ENCODE measurements at places on chromosomes 13 and 19.

DNA sequence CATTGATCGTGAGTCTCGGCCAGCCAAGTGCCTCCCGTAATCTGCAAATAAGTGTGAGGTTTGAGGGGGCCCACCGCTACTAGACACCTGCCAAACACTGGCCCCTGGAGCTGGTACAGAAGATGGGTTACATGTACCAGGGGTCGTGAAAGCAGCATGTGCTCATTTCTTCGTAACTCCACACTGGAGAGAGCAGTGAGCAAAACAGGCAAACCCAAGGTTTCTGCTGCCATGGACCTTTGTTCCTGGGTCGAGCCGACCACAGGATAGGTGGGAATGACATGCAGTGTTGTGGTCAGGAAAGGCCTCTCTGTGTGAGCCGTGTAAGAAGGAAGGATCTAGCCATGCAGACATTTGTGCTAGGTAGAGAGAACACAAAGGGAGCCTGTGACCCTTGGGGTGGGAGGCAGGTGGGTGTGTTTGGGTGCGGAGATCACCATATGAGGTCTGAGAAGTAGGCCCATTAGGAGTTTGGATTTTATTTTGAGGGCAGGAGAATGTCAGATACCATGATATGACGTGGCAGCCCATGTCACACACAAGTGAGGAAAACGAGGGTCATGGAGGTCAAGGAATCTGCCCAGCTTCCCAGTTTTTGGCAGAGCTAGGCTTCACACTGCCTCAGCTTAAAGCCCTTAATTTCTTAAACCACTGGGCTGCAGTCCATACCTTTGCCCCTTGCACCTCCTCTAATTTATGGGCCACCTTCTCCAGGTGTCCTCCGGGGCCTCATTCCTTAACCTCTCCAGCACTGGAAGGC lies 919 bp downstream of the GTF3A start:
- no peak for DNase-seq

GRCh38 chr19:5334366-5334739 lies 6.3 kb downstream of the PTPRS start:
- DNase-seq, result no peak

DNA sequence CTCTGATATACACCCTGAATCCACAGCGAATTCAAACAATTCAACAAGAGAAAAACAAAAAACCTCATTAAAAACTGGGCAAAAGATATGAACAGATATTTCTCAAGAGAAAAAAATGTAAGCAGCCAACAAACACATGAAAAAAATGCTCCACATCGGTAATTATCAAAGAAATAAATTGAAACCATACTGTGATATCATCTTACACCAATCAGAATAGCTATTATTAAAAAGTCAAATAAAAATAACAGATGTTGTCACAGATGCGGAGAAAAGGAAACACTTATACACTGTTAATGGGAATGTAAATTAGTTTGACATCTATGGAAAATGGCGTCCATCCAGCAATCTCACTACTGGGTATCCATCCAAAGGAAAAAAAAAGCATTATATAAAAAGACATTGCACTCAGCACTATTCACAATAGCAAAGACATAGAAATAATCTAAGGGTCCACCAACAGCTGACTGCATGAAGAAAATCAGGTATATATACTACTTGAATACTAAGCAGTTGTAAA lies 1495.0 kb upstream of the PCDH20 start:
- DNase-seq, result no peak

DNA sequence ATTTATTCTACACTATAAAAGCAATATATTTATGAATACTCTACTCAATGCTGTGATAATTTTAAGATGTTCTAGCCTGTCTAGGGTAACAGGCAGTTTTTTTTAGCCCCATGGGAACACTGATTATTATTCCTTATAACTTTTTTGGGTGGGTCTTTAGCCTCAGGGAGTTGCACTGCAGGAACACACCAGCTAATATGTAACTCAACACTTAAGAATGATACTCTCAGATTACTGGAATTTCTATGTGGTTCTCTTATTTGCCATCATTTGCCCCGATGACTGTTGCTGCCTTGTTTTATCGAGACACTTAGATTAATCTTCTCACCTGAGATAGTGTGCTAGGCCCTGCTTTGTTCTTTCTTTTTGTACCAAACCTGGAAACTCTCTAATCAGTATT lies 396.9 kb upstream of the SLITRK1 start:
- DNase-seq, result no peak

DNA sequence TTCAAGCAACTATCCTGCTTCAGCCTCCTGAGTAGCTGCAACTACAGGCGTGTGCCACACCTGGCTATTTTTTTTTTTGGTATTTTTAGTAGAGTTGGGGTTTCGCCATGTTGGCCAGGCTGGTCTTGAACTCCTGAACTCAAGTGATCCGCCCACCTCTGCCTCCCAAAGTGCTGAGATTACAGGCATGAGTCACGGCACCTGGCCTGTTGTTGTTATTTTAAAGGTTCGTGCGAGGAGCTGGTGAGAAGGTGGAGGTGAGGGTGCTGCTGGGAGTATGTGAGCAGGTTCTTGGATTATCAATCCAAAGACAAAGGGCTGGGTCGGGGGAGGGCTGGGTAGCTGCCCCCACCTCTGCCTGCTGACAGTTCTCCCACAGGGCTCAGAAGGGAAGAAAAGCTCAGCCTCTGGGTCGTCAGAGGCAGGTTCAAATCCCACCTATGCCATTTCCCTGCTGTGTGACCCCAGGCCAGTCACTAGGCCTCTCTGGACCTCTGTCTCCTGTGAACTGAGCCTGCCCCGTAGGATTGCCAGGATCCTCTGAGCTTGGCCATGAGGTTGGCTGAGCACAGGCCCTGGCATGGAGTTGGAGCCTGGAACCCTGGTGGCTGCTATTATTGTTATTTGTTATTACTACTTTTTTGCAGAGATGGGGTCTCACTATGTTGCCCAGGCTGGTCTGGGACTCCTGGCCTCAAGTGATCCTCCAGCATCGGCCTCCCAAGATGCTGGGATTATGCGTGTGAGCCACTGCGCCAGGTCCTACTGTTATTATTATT lies 1.5 kb downstream of the CKM start:
- DNase-seq, result no peak

GRCh38 chr13:107067381-107067780 lies 499.4 kb upstream of the ARGLU1 start:
- no peak for DNase-seq

DNA sequence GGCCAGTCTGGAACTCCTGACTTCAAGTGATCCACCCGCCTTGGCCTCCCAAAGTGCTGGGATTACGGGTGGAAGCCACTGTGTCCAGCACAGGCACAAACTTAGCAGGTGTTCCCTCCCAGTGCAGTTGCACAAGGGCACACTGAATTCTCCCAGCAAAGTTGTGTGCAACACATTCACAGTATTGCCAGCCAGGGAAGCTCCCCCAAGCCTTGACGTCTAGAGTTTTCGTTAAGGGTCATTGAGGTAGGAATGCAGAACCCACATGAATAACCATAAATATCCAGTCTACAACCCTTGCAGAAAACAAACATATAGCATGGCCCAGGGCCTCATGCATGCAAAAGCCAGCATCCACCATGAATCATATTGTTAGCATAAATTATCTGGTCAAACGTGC lies 3.3 kb upstream of the AURKC start:
- no peak for DNase-seq

DNA sequence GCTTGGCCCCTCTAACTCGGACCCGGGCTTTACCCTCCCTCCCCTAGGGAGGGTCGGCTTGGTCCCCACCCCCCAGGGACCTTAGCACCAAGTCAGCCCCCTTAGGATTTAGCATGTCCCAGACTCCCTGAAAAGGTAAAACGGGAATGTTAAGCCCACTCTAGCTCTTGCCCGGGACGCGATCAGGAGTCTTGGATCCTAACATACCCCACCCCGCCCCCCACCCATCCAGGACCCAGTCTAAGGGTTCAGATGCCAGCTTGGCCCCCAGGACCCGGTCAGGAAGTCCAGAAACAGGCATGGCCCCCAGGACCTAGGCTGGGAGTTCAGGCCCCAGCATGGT lies 437 bp downstream of the EPOR start:
- no peak for DNase-seq

DNA sequence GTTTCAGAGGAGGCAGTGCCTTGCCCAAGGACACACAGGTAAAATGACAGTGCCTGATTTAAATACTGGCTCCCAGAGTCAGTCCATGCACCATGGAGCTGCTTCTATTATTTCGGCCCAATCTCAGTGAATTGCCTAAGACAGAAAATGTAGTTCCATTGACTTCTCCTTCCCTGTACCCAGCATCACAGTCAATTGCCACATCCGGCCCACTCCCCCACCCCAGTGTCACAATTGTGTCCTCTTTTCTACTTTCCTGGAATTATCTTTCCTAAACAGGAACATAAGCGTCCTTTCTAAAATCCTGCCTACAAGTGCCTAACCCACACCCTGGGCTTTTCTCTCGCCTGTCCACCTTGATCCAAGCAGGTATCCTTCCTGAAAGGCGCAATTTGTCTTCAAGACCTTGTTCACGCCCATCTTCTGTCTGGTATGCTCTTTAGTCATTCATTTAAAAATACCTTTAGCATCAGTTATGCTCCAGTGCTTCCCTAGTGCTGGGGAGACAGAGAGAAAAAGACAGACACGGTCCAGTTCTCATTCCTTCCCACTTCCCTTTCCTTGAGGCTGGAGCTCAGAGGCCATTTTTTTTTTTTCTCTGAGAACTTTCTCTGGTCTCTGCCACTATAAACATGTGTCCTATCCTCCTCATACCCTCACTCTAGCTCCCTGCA lies 411.4 kb downstream of the LIG4 start:
- no peak for DNase-seq

GRCh38 chr19:49879243-49879963 lies 1.9 kb downstream of the TBC1D17 start:
- DNase-seq, result no peak

DNA sequence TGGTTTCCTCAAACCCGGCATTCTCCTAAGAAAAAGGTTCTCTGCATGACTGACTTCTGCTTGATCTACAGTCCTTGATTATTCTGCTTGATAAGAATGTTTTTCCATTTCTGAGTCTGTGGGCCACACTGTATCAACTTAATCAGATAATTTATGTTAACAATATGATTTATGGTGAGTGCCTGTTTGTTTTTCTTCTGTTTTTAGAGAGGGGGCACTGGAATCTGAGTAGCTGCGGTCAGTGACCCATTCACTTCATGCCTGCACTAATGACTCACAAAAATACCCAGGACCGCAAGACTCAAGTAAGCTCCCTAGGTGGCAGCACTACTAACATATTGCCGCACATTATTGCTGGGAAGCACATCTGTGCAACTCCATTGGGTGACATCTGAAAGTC lies 542.3 kb upstream of the ATXN8OS start:
- no peak for DNase-seq

- peak; percentile 87 for DNase-seq
Measured at GRCh38 chr19:55283548-55284377, at the start of gene BRSK1. Gene BRSK1, plus strand, starts transcription at chr19:55283997. Its CDS starts 446 bp downstream, at chr19:55284443.

DNA sequence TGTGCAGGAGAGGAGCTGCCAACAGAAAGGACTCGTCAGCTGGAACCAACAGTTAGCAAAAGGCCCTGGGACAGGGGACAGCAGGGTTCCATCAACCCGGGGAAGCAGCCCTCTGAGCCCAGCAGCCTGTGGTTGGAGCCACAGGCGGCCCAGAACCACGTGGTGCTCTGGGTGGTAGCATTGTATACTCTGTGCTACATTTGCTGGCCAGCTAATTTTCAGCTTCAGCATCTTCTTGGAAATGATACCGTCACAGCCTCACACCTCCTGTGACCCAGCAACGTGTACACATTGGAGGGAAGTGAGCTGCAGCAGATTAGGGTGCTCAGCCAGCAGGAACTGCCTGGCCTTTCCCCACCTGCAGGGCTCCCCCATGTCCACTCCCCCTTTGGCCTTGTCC lies 13.1 kb upstream of the MTIF3 start:
- DNase-seq, result no peak

DNA sequence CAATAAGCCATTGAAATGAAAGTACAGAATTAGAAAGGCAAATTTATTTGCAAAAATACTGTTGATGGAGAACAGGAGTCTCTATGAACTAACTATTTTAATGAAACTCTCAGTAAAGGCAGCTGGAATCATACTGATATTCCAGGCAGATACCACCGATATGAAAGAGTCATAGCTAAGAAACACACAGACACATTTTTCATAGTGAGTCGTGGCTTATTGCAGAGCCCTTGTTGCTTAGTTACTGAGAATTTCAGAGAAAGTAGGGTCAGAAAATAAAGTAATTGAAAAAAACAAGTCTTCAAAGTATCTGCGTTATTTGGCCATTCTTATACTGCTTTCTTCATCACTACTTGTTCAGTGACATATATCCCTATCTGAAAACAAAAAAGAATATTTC lies 1890.9 kb downstream of the PCDH9 start:
- DNase-seq, result no peak

GRCh38 chr13:50589651-50590054 lies 253.8 kb downstream of the DLEU7 start:
- DNase-seq, result no peak

DNA sequence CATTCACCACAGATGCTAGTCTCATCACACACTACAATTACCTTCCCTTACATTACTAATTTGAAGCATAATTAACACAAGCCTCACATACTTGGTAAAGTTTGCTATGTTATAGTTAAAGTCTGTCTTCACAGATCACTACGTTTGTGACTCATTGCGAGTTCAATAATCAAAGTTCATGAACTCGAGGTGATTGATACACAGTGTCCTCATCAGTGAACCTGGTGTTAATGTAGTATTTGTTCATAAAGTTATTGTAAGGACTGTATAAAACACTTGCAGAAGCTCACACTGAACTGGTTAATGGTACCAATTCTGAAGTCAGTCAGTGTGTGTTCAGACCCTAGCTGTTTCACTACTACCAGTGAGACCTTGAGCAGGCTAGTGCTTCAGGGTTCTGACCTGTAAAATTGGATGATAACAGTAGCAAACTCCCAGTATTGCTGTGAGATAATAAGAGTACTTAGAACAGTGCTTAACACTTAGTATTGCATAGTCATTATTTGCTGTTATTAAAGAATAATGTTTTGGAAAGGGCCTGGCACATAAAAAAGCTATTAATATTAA lies 313.3 kb downstream of the LIG4 start:
- no peak for DNase-seq

DNA sequence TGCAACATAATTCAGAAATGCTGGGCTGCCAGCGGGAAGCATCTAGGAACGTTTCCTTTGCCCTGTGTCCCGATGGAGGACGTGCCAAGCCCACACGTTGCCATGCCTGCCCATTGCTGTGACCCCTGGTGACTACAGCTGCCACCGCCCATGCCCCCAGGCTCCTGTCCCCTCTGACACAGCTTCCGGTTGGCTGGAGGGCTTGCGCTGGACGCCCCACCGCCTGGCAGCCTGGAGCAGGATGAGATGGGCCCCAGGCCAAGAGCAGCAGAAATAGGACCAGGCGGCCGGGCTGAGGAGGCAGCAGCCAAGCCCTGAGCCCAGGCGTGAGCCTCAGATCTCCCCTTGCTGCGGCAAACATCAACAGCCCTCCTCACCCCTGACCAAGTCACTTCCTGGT lies 125.9 kb downstream of the COL4A2 start:
- DNase-seq, result peak; percentile 66

DNA sequence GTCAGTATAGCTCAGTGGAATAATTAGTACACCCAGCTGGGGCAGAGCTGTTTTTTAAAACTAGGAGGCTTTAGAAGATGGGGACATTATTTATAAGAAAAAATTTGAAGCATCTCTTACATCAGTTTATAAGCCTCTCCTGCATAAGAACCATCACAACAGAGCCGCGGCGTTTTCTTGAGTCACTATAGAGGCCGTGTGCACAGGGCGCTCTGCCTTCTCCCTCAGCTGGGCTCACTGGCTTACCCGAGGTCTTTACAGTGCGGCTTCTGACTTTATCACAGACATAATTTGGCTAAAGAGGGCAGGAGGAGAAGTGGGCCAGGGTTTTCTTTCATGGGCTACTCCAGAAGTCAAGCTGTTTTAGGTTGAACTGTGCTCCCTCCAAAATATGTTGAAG lies 135.5 kb upstream of the RNF113B start:
- DNase-seq, result no peak
